Adrenal gland (tissue), 19 donors: ENCODE measurements at places on chromosomes 11 and 22. TPM values are rescaled to one million over a fixed set of nuclear protein-coding genes. Genes with fewer than 3 reads are reported as not detected.
A peak's percentile ranks its signal among the peaks of the same experiment; 100 is the strongest.

The CNIH2 gene
- total RNA-seq = not detected

DNA sequence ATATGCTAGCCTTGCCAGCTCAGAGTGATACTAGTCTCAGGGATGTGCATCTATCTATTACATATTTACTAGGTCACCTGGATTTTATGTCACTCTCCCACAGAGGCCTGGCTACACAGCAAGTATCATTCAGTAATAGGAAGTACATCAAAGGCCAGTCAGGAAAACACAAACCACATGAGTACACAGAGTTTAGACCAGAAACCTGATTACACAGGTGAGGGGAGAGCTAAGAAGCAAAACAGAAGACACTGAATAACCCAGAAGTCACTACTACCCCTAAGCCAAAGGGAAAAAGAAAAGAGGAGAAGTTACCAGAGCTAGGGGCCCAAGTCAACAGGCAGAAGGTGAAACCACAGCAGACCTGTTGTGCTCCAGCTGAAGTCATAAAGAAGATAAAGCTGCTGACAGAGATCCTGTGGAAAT lies 13.3 kb downstream of the LPXN start:
- DNase-seq = no peak

The KCNE3 gene
- total RNA-seq = 23.2 TPM

- DNase-seq = peak; percentile 83
Observed at GRCh38 chr22:41574847-41575381, 14.1 kb downstream of the CSDC2 start.

DNA sequence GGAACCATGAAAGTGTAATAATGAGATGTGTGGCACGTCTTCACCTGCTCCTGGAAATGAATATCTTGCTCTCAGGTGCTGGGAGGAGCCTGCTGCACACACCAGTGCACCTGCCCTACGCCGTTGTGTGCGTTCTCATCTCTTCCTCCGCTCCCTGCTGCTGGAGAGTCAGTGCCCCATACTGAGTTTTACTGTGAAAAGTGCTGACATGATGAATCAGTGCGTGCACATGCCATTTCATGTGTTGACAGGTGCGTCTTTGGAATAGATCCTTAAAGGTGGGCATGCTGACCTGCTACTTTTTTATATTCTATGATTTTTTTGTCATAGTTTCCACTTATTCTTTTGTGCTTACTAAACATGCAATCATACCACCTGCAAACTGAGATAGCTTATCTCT lies 1015.8 kb downstream of the BRD1 start:
- DNase-seq = no peak

The GLYATL2 gene
- total RNA-seq = not detected

- no peak for DNase-seq
Observed at GRCh38 chr11:70090961-70091381, 12.9 kb downstream of the ANO1 start.

- no peak for DNase-seq
Observed at GRCh38 chr11:134072844-134073243, 4.0 kb downstream of the JAM3 start.

GRCh38 chr11:76901144-76901543 lies 40.4 kb downstream of the ACER3 start:
- no peak for DNase-seq

- DNase-seq = no peak
Observed at GRCh38 chr11:115930886-115931547, 426.8 kb upstream of the CADM1 start.

DNA sequence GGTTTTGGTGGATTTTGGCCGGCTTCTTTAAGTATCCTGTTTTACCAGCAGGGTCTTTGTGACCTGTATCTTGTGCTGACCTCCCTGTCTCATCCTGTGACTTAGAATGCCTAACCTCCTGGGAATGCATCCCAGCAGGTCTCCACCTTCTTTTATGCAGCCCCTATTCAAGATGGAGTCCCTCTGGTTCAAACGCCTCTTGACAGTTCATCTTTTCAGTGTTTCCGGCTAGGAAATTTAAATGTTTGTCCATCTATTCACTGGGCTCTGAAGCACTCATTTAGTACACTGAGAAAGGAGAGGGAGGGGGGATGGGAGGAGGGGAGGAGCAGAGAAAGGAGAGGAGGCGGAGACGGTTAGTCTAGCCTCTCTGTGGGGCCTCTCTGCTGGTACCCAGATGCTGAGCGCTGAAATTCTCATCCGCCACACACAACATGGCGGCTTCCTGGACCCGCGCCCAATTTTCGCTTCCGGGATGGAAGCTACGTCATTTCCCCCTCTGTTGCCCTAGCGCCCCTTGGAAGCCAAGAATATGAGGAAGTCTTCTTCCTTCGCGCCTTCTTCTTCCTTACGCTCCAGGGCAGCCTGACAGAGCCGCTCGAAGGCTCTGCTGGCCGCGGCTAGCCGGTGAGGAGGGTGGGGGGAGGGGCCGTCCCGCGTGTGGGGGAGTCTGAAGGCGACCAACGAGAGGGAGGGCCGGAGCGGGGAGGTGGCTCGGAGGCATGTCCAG lies 69.0 kb upstream of the SYT13 start:
- peak; percentile 82 for DNase-seq

DNA sequence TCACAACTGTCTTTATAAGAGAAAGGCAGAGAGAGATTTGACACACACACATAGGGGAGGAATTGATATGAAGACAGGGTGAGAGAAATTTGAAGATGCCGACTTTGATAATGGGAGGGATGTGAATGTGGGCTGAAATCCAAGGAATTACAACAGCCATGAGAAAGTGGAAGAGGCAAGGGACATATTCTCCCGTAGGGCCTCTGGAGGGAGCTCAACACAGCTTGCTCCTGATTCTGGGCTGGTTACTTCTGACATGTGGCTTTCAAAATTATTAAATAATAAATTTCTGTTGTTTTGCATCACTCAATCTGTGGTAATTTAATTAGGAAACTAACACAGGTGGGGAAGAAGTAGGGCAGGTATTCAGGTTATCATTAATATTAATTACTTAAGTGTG lies 282.9 kb downstream of the LUZP2 start:
- no peak for DNase-seq

DNA sequence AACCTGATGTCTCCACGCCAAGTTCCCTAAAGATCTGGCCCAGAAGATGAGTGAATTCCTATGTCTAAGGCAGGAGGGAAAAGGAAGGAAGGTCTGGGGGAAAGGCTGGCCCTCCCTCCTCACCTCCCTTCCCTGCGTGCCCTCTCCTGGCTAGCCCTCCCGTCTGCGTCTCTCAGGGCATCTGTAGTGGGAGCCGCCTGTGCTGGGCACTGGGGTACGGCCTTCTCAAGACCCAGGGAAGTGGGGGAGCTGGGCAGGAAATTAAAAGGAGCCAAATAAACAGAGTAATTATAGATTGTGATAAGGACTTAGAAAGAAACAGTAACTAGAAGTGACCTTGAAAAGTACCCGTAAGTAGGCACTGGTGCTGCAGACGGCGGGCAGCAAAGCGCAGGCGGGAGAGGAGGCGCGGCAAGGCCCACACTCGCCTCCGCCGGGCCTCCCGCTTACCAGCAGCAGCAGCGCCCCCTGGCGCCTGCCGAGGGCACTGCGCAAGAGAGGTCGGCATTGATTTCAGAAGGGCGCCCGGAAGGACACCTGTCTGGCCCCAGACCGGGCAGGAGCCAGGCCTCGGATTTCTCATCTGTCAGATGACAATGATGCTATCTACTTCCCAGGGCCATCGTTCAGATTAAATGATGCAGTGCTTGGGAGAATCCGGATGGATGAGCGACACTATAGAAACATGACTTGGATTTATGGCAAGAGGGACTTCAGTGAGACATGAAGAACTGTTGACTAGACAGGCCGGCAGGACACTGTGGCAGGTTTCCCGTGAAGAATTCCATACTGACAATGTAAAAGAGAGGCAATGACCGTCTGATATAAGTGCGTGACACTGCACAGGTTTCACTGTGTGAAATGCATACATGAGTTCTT lies 7.3 kb downstream of the KCNJ1 start:
- DNase-seq = peak; percentile 76

GRCh38 chr11:130891326-130891725 lies 25.0 kb downstream of the SNX19 start:
- DNase-seq = no peak
